Stimulated activated CD8-positive, alpha-beta memory T cell treated with anti-CD3 and anti-CD28 coated beads, Interleukin-15, amount 100 ng/mL, for 48 hours (primary cell): ENCODE measurements at places on chromosomes 11 and 22.

DNA sequence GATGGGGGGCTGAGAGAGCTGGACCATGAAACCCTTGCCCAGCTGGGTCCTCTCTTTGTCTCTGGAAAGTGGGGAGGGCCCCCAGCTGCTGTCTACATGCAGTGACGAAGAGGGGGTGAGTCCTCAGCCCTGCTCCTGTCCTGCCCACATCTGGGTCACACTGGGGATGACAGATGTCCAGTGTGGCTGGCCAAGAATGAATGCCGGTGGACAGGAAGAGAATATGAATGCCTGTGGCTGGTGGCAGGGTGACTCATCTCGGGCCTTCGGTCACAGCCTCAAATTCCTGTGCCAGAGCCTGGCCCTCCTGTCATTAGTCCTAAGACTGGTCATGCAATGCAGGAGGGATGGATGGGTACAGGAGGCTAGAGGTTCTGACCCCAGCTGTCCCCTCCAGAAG lies 2.2 kb upstream of the PNPLA3 start:
- DNase-seq, result no peak

- no peak for DNase-seq
Observed at GRCh38 chr11:78298291-78298771, 109.6 kb downstream of the USP35 start.

DNA sequence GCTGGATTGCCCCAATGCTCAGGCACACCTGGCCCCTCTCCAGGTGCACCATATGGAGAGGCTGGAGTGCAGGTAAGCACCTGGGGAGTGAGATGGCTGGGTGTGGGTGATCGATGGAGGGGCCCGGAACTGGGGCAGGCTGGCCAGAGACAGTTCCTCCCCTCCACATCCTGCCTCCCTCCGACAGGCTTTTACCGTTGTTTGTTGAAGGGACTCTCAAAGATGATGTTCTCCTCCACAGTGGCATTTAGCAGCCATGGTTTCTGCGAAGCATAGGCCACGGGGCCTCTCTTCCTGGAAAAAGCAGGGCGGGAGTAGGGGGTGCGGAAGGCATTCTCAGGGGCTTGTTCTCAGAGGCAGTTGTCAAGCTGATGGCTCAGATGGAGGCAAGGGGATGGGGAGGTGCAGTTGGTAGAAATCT lies 25.9 kb upstream of the KCNJ11 start:
- no peak for DNase-seq

DNA sequence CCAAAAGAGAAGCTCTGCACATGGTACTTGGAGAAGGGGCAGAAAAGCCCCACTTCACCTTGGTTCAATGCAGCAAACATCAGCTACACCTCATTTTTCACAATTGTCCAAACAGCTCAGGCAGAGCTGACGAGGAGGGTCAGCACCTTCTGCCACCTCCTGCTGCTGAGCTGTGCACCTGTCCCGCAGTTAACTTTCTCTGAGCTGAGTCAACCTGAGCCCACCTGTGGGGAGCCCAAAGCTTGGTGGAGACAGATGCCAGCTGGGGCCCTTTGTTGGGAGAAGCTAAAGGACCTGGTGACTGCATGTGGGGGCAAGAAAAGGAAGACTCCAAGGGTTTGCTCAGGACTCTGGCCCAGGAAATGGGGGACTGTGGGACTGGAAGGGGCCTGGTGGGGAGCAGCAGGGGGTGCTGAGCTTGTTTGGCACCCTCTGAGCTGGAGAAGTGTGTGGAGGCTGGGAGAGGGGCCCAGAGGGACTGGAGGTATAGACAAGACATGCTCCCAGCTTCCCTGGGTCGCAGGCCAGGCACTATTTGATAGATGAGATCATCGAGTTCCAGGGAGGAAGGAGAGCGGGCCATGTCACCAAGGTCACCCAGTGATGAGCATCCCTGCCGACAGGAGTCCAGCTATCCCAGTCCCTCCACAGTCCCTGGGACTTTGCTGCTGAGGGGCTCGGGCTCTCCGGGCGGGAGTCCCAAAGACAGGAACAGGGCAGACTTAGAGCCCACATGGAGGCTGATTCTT lies 53.5 kb downstream of the KCNJ4 start:
- DNase-seq, result no peak

- DNase-seq, result no peak
Observed at GRCh38 chr11:126188332-126189108, 22.9 kb downstream of the RPUSD4 start.

- no peak for DNase-seq
Observed at GRCh38 chr11:43327987-43328386, 16.2 kb downstream of the API5 start.

DNA sequence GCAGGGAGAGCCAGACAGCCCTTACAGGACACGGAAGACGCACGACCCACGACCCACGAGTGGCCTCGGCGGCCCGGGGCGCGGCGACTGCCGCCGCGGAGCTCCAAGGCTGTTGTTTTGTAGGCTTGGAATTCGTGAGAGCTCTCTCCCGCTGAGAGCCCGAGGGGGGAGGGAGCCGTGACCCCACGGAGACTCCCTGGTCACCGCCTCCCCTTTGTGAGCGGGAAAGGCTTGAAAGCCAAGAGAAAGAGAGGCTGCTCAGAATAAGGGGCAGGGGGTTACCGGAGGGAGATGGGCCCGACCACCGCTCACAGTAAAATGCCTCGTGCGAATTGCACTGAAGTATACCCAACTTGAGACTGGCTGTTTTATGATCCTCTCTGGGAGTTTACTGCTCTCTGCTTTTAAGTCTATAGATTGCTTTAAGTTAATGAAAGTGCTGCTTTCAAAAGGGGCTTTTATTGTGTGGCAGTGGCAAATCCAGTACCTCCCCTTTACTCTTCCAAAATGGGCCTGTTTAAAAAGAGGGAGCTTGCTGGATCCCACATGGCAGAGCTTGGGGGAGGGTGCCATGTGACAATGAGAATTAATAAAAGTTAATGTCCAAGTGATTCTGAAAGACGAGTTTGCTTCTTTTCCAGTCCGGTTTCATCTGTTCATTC lies 2.9 kb downstream of the PKNOX2 start:
- DNase-seq, result no peak
